ENCODE measurements at places on chromosomes 16 and 17.

GRCh38 chr16:261031-261691 is 14.6 kb downstream of the RGS11 start:
- DNase-seq: no peak

- DNase-seq: no peak
Observed at GRCh38 chr17:70332356-70333210, 163.3 kb downstream of the KCNJ2 start.

DNA sequence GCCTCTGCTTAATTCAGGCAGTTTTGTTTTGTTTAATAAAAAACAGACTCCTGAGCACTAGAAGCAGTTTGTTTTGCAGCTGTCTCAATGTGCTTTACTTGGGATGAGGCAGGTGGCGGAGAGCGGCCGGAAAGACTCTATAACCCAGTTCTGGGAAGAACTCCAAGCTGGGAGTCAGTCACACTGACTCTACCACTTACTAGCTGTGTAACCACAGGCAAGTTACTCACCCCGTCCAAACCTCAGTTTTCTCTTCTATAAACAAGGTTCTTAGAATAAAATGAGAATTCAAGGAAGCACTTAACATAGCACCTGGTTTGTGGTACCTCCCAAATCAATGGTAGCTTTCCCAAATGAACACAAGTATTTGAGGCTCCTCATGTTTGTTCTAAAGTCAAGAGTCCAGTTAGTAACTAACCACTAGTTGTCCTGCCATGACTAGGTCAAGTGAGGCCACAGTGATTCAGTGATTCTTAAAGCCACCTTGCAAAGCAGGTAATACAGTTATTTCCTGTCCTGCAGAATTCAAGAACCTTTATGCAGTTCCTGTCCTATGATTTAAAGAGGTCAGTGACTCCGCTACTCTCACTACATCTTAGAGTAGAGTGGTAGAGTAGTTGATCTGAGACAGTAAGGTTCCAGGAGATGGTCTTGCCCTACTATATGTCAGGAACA is 2.7 kb downstream of the TXNDC17 start:
- DNase-seq: no peak

DNA sequence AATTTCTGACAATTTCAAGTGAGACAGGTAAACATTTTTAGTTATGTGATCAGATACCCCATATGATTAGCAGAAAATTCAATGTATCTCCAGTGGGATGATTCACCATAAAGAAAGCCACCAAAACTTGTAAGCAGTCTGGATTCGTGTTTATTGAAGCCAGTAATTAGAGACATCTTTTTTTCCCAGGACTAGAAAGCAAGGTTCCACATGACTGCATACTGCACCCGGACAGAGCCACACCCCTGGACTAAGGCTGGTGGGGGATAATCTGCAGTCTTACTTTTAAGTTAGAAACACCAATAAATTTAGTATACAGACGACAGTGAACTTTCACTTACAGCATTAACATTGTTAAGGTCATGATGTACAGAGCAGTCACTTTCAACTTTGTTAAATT is 24.2 kb upstream of the CMTM4 start:
- DNase-seq: no peak

DNA sequence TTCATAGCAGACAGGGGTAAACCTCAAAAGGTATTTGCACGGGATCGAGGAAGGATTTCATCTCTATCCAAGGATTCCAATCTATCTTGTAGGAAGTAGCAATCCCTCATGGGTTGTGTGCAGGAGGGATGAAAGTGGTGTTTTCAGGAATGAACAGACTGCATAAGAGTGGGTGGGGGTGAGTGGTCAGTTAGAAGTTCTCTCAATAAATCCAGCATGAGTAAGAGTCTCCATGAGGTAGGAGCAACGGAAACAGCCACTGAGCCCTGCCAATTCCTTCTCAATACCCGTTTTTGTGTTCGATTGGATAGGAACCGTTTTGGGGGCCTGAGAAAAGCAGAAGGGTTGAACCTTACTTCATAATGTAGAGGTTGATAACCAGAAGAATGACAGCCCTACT is 375.6 kb downstream of the SOX9 start:
- DNase-seq: no peak

DNA sequence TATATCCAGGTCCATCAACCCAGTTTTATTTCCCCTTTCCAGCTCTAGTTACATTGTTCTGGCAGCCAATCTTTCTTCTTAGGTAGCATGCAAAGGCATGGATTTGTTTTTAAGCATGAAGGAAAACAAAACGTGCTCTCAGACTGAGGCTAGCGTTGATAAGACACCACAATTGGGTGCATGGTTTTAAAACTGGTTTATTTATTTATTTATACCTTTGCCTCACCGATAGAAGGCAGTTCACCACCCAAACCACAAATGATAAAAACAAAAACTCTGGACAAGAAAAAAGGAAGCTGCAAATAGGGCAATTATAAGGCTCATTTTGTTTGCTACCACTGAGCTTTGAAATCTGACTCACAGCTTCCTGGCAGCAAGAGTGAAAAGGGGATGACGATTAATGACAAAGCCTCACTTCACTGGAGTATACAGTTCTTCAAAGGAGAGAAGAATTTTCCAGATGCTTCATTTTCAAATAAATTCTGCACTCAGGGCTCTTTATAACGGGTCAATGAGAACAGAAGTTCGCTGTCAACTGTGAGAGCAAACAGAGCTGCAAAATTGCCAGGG is 278.4 kb upstream of the IRX5 start:
- no peak for DNase-seq

GRCh38 chr16:57191056-57191571 is 5.0 kb downstream of the RSPRY1 start:
- DNase-seq: no peak

- DNase-seq: no peak
Observed at GRCh38 chr16:2511128-2511800, 2.5 kb upstream of the ATP6V0C start.

DNA sequence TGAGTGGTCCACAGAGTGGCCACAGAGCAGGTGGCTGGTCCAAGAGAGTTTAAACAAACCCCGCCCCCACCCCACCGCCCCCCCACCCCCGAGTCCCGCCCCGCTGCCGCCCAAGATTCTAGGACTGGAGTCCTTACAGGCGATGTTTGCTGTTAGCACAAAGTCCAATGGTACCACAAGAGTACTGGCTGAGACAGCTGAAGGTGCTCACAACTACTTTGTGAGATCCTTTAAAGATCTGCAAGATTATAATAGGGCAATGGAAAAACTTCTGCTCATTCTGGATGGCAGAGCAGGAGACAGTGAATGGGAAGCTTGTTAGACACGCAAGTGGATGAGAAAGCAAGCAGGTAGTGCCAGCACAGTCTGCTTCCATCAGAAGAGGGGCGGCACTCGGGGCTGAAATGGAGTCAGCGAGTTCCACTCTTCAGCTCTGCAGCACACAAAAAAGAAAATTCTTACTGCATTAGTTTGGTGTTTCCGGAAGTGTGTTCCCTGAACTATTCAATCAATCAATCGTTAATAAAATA is 4.7 kb upstream of the TEKT3 start:
- DNase-seq: no peak

Measured in retinal pigment epithelial cell (primary cell).